ENCODE measurements at places on chromosomes 12 and 14.

GRCh38 chr12:6115389-6115788, 9.1 kb downstream of the VWF start:
- DNase-seq = no peak

GRCh38 chr12:20439626-20440025, 71.3 kb downstream of the PDE3A start:
- no peak for DNase-seq

- DNase-seq = no peak
These were observed 87.9 kb upstream of the AEBP2 start for GRCh38 chr12:19351346-19351745.

DNA sequence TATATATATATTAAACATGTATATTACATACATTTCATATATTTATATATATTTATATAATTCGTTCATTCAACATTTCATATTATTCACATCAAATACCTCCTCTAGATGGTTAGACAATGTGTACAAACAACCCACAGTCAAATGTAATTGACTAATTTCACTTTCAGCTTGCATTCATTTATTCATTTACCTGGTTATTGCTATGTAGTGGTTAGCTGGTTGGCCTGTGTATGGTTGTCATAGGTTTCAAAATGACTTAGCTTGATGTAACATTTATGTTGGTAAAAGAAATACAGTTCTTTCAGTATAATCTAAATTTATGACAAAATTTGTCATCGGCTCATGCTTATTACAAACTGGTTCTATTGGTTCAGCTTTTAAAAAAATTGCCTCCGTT, 389 bp downstream of the OR4K13 start:
- DNase-seq = no peak

DNA sequence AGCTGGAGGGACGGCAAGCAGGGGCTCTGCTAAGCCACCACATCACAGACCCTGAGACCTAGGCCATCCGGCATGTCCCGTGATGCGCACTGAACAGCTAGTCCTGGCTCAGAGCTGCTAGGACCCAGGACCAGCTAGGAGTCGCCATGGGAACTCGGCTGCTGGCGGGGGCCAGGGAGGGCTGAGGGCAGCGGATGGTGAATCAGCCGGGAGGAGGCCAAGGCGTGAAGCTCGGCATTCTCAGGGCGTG, 5.1 kb downstream of the AHNAK2 start:
- DNase-seq = no peak

- no peak for DNase-seq
These were observed 117.7 kb upstream of the C14orf180 start for GRCh38 chr14:104461676-104462449.

GRCh38 chr12:52604859-52605258, 3.6 kb upstream of the KRT72 start:
- no peak for DNase-seq

GRCh38 chr14:30651937-30652336, 29.8 kb downstream of the SCFD1 start:
- no peak for DNase-seq

- DNase-seq = no peak
These were observed 569.8 kb downstream of the RPS29 start for GRCh38 chr14:49016381-49016780.

GRCh38 chr14:68958553-68958952, 20.5 kb downstream of the ACTN1 start:
- no peak for DNase-seq

DNA sequence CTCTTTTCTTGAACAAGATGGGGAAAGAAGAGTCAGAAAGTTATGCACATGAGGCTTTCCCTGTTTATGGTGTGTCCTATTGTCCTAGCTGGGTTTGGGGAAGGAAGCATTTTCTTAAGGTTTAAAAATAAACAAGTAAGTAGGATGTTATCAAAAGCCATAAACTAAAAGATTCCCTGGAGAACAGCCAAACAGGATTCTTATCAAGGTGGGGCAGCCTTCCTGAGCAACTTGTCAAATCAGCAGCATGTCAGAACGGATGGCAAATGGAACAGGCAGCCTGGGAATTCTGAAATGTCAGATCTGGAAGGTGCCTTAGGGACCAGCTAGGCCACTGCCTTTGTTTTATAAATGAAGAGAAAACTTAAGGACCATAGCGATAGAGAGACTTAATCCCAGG, 152.2 kb upstream of the RGS6 start:
- no peak for DNase-seq

GRCh38 chr12:27163048-27163715, 80.8 kb upstream of the C12orf71 start:
- DNase-seq = no peak

DNA sequence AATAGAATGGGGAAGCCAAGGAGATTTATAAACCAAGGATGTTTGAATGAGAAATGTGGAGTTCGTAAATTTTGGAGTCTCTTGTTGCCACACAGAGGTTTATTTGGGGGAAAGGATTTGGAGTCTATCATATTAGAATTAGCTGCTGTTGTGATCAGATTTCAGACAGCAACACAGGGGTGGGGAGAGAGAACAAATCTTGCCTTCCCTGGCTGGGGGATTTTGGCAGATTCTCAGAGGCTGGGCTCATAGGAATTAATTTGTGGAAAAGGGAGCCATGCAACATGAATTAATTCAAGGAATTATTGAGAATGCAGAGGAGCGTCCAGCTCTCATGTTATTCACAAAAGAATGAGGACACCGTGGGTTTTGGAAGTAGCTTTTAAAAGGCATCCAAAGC, 73.9 kb upstream of the PRMT8 start:
- no peak for DNase-seq

GRCh38 chr12:2251526-2252209, 198.9 kb downstream of the CACNA1C start:
- DNase-seq = no peak

DNA sequence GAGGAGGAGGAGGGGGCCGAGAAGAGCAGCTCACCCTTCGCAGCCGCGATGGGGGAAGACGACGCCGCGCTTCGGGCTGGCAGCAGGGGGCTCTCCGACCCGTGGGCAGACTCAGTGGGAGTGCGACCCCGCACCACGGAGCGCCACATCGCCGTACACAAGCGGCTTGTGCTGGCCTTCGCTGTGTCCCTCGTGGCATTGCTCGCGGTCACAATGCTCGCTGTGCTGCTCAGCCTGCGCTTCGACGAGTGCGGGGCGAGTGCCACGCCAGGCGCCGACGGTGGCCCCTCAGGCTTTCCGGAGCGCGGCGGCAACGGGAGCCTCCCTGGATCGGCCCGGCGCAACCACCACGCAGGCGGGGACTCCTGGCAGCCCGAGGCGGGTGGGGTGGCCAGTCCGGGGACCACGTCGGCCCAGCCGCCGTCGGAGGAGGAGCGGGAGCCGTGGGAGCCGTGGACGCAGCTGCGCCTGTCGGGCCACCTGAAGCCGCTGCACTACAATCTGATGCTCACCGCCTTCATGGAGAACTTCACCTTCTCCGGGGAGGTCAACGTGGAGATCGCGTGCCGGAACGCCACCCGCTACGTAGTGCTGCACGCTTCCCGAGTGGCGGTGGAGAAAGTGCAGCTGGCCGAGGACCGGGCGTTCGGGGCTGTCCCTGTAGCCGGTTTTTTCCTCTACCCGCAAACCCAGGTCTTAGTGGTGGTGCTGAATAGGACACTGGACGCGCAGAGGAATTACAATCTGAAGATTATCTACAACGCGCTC, 745 bp downstream of the TRHDE start:
- no peak for DNase-seq

All from stimulated activated CD8-positive, alpha-beta memory T cell treated with anti-CD3 and anti-CD28 coated beads, Interleukin-7, amount 100 ng/mL, for 1 hour (primary cell).